ENCODE measurements at places on chromosomes 16 and 17. TPM values are rescaled to one million over a fixed set of nuclear protein-coding genes. Genes with fewer than 3 reads are reported as not detected.

FOXN1 gene
- not detected for total RNA-seq

- DNase-seq, result no peak
Observed at GRCh38 chr17:75638893-75639292, 5.7 kb downstream of the SMIM5 start.

GRCh38 chr17:78723001-78723796 is 58.9 kb downstream of the CYTH1 start:
- DNase-seq, result no peak

DNA sequence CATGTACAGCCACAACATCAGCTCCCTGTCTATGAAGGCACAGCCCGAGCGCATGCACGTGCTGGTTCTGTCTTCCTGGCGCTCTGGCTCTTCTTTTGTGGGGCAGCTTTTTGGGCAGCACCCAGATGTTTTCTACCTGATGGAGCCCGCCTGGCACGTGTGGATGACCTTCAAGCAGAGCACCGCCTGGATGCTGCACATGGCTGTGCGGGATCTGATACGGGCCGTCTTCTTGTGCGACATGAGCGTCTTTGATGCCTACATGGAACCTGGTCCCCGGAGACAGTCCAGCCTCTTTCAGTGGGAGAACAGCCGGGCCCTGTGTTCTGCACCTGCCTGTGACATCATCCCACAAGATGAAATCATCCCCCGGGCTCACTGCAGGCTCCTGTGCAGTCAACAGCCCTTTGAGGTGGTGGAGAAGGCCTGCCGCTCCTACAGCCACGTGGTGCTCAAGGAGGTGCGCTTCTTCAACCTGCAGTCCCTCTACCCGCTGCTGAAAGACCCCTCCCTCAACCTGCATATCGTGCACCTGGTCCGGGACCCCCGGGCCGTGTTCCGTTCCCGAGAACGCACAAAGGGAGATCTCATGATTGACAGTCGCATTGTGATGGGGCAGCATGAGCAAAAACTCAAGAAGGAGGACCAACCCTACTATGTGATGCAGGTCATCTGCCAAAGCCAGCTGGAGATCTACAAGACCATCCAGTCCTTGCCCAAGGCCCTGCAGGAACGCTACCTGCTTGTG is 10.7 kb downstream of the CHST4 start:
- DNase-seq, result no peak

MT3 gene
- 5.1 TPM for total RNA-seq

SLC6A2 gene
- total RNA-seq, result not detected

MYCBPAP gene
- 0.58 TPM for total RNA-seq

DNA sequence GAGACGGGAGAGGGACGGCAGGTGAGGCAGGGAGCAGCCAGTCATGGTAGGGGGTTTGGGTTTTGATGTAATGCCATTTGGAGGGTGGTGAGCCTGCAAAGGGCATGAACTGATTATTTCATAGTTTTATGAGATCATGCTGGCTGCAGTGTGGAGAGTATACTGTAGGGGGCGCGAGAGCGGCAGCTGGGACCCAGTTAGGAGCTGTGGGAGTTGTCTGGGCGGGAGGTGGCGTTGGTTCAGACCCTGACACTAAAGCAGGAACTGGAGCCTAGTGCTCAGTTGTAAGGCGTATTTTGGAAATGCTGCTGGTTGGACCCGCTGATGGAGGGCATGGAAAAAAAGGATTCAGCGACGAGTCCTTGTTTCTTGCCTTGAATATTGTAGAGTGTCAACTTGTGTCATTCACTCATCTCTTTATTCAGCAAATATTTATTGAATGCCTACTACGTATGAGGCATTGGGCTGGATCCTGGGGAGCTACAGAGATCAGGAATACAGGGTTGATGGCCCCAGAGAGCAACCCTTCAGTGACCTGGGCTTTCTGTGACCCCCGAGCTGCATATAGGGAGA is 23.7 kb upstream of the KDM8 start:
- DNase-seq, result no peak

DNA sequence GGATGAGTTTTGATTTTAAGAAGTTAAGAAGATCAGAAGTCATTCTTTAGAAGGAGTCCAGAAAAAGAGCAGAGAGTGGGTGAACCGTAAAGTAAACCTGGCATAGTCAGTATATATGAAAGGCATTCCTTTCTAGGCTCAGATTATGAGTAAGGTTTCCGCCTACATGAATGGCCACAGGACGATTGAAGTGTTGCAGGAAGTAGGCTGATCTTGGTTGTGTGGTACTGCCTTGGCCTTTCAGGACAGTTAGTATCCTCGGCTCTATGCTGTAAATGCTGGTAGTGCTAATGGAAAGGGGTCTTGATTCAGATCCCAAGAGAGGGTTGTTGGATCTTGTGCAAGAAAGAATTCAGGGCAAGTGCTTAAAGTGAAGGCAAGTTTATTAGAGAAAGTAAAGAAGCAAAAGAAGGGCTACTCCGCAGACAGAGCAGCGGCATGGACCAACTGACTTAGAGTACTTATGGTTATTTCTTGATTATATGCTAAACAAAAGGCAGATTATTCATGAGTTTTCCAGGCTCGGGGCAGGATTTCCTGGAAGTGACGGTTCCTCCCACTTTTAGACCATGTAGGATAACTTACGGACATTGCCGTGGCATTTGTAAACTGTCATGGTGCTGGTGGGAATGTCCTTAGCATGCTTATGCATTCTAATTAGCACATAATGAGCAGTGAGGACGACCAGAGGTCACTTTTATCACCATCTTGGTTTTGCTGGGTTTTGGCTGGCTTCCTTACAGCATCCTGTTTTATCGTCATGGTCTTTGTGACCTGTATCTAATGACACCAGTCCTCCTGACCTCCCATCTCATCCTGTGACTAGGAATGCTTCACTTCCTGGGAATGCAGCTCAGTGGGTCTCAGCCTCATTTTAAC is 164.8 kb downstream of the SNX29 start:
- no peak for DNase-seq

DNA sequence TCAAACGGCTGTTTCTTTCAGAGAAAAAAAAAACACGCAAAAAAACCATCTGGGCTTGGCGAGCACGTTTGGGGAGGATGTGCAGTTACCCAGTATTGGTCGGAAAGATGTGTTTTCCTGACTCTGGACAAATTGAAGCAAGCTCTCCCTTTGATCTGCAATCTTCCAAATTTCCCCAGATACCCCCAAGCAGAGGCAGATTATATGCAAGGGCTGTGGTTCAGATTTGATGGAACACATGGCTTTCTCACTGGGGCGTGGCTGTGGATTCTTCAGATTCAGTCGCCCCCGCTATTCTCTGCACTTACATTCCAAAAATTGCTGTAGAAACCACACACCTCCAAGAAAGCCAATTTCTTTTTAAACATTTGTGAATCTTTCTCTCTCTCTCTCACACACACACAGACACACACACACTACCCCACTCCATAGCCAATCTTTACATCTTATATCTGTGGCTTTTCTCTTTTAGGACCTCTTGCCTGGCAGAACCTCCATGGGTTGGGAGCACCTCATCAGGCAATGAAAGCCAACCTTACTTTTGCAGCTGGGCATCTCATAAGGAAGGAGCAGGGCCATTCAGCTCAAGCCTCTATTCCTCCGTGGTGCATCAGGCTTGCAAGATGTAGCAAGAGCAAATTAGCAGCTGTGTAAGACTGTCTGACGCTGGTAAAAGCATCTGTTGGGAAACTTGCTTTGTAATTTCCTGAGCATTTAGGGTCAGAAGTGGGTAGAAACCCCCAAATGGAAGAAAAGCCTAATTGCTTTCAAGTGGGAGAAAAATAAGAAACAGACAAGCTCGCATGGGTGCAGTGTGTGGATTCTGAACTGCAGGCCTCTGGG is 103.9 kb upstream of the FAM20A start:
- no peak for DNase-seq

RHBDL3 gene
- under 0.01 TPM for total RNA-seq

DNA sequence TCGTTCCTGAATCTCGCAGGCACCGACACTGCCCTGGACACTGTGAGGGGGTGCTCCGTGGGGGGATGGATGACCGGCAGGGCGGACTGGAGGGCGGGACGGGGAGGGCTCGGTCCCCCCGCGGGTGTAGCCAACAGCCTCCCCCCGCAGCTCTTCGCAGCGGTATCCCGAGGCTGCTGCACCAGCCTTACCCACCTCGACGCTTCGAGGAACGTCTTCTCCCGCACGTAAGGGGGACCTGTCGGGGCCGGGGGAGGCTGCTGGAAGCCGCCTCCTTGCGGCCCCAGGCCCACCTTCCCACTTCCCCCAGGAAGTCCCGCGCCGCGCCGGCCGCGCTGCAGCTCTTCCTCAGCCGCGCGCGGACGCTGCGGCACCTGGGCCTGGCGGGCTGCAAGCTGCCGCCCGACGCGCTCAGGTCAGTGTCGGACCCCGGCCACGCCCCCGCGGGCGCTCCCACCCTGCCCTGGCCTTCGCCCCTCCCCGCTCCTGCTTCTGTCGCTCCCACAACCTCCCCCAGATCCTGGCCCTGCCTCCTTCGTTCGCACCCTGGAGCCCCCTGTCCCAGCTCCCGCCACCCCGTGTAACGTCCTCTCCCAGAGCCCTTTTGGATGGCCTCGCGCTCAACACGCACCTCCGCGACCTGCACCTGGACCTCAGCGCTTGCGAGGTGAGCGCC is 3.3 kb downstream of the CARMIL2 start:
- no peak for DNase-seq

KRT33A gene
- total RNA-seq, result not detected

SCIMP gene
- not detected for total RNA-seq

DNA sequence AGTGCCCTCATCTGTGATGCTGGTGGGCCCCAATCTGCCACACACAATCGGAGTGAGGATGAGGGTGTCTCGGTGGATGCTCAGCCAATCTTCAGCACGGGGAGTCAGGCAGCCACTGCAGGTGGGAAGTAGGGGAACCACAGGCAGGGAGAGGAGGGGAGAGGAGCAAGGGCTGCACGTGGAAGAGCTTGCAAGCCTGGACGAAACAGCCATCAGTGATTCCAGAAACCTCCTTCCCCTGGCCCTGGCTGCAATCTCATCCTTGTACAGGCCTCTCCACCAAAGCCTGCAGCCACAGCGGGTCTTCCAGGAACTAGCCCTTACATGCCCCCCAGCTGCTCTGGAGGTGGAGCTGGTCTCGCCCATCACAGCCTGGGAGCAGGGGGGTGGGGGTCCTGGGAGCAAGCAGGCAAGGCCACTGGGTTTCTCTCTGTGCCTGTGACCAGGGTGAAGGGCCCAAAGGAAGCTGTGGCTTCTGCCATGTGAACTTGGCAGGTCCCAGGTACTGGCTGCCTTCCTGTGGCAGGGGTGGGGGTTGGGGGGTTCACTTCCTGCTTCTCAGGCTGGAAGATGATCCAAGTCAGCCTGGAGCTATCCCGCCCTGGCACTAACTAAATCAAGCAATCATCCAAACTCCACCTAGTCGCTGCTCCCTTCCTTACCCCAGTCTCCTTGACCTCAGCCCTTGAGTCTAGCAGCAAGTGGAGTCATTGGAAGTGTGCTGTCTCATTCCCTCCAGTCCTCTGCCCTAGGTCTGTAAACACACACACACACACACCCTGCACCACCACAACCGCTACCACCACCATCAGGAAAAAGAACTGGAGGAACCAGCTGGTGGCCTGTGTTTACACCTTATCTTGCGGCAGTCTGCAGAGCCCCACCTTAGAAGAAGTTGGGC is 29.4 kb upstream of the MLKL start:
- no peak for DNase-seq

VAT1L gene
- total RNA-seq, result 0.29 TPM

CD300LB gene
- total RNA-seq, result not detected

GRCh38 chr17:78745407-78746088 is 36.5 kb downstream of the CYTH1 start:
- DNase-seq, result no peak

KRT39 gene
- total RNA-seq, result not detected

FCSK gene
- total RNA-seq, result 21.8 TPM

BAIAP3 gene
- 3.9 TPM for total RNA-seq

- peak; percentile 54 for DNase-seq
Observed at GRCh38 chr16:82070656-82071369, 35.8 kb downstream of the HSD17B2 start.

GRCh38 chr17:77909236-77909635 is 49.3 kb upstream of the TNRC6C start:
- DNase-seq, result no peak

DNA sequence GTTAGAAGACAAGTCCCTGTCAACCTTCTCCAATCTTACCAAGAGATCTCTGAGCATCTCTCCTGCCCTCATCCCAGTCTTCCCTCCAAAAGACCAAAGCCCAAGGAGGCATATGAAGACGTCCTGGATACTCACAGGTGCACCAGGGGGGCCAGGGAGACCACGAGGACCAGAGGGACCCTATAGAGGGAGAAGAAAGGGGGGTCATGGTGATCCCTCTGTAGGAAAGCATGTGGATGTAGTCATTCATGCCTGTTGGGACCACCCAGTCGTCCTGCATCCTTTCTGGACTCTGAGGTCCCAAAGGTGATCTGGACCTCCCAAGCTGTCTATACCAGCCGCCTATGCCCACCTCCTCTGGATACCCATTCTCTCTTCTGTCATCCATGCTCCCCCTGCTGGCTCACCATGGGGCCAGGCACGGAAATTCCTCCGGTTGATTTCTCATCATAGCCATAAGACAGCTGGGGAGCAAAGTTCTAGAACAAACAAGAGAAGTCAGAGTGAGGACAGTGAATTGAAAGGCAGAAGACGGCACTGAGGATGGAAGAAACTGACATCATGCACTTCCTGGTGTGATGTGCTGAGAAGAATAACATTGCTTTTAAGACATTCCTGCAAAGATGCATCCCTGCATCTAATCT is 3.3 kb downstream of the COL1A1 start:
- DNase-seq, result no peak

TPPP3 gene
- not detected for total RNA-seq

- no peak for DNase-seq
Observed at GRCh38 chr17:43365356-43365755, 33.4 kb upstream of the ARL4D start.

GRCh38 chr16:66681676-66682075 is 14.9 kb downstream of the CMTM4 start:
- no peak for DNase-seq

DNA sequence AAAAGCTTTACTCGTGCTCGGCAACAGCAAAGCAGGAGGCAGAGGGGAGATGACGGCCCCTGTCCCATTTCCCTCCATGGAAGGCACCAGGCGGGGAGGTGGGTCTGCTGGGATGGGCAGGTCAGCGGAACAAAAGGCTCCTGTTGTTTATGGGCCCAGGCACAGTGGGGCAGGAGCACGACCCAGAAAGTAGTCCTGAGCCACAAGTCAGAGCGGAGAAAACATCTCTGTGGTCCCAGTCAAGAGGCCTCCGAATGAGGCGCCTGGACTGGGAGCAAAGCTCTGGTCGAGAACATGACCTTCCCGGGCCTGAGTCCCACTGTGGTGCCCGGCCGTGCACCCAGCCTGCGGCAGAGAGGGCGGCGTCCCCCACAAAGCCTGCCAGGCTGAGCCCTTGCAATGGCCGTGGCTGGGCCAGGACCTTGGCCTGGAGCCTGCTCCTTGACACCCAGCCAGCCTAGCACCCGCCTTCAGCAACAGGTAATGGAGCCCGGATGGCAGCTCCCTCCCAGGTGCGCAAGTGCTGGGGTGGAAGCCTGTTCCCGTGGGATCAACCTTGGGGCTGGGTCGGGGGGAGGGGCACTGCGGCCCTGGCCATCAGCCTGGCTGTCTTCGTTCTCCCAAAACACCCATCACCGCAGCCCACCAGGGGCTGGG is 3.6 kb downstream of the RFNG start:
- DNase-seq, result no peak

- DNase-seq, result no peak
Observed at GRCh38 chr16:30559690-30560089, 1.5 kb upstream of the ZNF764 start.

GRCh38 chr17:41254861-41255260 is 323 bp upstream of the KRTAP9-9 start:
- no peak for DNase-seq

NGFR gene
- total RNA-seq, result 0.29 TPM
